ENCODE measurements at places on chromosomes 11 and 22. TPM values are rescaled to one million over a fixed set of nuclear protein-coding genes. Genes with fewer than 3 reads are reported as not detected.
A peak's percentile ranks its signal among the peaks of the same experiment; 100 is the strongest.

The OR5D16 gene
- total RNA-seq, result not detected

The GAB4 gene
- total RNA-seq, result not detected

The PHF21B gene
- total RNA-seq, result not detected

The SCGB2A2 gene
- not detected for total RNA-seq

The MS4A15 gene
- total RNA-seq, result not detected

The HSPB2 gene
- total RNA-seq, result not detected

The OVOL1 gene
- total RNA-seq, result not detected

The OR52E8 gene
- not detected for total RNA-seq

The ANO5 gene
- total RNA-seq, result not detected

The NPTXR gene
- total RNA-seq, result 1.5 TPM

The UCP3 gene
- 0.83 TPM for total RNA-seq

The LMF2 gene
- total RNA-seq, result 42.0 TPM

The SCGB1A1 gene
- not detected for total RNA-seq

The ZNHIT2 gene
- 5.6 TPM for total RNA-seq

The TRIM21 gene
- total RNA-seq, result 26.0 TPM

The LRRC74B gene
- total RNA-seq, result not detected

DNA sequence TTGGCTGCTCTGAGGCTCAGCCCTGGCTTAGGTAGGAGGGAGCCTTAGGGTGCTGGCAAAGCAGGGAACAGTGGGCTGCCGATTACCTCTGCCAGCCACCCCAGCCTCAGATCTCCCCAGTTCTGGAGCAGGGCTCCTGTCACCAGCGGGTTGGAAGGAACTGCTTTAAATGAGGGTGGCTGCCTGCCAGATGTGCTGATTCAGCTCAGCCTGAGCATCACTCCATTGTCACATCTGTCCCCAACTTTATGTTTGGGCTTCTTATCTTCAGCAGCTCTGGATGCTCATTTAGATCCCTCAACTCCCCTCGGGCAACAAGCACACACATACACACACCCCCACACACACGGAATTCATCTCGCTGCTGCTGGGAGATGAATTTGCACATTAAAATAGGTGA lies 16.9 kb upstream of the ANKK1 start:
- DNase-seq, result no peak

- DNase-seq, result no peak
These were observed 7.8 kb upstream of the STIP1 start for GRCh38 chr11:64178203-64178602.

DNA sequence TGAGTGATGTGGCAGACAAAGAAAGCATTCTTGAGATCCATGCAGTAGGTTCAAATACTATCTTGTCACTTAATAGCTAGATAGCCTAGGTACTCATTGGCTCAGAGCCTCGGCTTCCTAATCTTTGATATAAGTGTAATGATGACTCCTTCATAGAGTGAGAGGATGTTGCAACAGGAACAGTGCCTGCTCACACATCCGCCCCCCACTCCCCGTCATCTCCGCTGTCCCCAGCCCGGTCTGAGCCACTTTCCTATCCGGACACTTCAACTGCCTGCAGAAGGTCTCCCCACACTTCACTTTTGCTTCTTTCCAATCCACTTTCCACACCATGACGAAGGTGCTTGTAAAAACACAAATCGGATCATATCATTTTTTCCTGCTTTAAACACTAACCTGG lies 128.8 kb downstream of the NTM start:
- no peak for DNase-seq

DNA sequence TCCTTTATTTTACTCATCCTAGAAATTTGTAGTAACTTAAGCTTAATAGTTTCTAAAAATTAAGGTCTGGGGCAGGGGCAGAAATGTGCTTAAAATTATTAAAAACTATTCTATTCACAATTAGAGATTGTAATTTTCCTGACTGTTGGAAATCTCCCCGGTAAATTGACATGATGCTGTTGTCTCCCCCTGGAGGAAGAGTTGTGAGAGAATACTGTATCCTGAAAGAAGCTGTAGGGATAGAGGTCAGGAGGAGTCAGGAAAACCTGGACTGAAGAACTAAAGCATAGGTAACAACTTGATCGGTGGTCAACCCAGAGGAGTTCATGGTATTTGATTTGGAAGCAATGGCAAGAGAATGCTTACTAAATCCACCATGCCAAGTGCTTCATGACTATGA lies 16.2 kb upstream of the ESAM start:
- no peak for DNase-seq

GRCh38 chr11:56659755-56660154 lies 3.7 kb upstream of the OR5AR1 start:
- no peak for DNase-seq

DNA sequence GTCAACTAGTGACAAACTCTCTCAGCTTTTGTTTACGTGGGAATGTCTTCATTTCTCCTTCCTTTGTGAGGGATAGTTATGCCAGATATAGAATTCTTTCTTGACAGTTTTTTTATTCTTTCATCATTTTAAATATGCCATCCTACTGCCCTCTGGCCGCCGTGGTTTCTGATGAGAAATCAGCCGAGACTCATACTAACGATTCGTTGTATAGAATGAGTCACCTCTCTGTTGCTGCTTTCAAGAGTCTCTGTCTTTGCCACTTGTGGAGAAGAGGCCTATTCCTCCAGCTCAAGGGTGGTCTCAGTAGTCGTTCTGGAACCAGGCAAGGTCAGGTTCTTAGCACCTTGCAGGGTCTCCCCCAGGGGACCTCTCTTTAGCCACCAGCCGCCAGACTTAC lies 8.0 kb downstream of the MYO7A start:
- DNase-seq, result no peak

DNA sequence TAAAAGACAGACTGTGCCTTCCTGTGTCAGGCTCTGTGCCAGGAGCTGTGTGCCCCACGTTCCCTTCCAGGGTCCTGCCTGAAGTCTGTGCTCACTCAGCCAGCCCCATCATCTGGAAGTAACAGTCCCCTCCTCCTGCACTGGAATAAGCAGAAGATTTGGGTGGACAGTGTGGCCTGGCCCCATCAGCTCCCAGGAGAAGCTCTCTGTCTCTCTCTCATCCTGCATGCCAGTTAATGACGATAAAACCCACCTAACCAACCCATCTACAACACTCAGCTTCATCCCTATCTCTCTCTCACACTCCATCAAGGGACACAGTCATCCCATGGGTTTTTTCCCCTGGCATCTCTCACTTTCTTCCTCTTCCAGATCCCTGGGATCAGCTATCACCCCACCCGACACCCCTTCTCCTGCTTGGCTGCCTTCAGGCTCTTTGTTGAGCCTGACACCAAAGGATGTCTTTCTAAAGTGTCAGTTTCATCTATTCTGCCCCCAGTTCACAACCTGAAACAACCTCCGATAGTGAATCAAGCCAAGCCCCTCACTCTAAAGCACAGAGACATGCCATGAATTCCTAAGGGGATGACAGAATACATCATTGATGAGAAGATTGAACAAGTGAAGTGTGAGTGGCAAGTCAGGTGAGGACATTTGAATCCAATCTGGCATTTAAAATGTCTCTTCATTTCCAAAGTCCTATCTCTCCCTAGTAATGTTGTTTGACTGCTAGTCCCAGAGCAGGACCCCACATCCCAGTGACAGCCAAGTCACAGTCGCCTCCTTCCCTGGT lies 91.4 kb upstream of the TOP3B start:
- no peak for DNase-seq

- DNase-seq, result no peak
These were observed 20.9 kb downstream of the NCF4 start for GRCh38 chr22:36881504-36882245.

DNA sequence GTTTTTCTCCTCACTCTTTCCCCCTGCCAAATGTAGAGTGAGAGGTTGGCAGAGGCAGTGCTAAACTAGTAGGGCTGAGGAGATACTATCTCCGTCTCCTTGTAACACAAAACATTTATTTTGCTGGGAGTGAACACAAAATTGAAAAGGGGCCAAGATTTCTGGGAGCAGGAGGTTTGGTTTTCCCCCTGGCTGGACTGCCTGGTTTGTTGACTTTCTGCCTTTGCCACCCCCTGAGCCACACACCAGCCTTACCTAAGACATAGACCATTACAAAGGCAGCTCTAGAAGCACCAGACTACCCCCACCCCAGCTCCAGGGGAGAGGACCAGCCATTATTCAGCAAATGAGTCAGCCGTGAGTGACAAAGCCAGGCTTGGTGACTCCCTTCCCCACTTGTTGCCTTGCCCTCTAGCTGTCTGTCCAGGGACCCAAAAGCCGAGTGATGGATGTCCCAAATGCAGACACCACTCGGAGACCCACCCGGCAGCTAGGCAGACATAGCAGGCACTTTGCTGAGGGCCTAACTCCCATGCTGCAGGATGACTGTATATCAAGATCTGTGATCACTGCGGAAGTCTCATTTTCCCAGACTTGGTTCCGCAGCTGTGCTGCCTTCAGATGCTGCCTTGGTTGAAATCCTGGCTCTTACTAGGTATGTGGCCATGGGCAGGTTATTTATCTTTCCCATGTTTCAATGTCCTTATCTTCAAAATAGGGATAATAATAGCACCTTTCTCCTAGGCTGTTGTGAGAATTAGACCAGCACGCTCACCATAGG lies 17.7 kb upstream of the CDON start:
- no peak for DNase-seq

GRCh38 chr11:61603667-61604066 lies 22.8 kb upstream of the SYT7 start:
- DNase-seq, result no peak

DNA sequence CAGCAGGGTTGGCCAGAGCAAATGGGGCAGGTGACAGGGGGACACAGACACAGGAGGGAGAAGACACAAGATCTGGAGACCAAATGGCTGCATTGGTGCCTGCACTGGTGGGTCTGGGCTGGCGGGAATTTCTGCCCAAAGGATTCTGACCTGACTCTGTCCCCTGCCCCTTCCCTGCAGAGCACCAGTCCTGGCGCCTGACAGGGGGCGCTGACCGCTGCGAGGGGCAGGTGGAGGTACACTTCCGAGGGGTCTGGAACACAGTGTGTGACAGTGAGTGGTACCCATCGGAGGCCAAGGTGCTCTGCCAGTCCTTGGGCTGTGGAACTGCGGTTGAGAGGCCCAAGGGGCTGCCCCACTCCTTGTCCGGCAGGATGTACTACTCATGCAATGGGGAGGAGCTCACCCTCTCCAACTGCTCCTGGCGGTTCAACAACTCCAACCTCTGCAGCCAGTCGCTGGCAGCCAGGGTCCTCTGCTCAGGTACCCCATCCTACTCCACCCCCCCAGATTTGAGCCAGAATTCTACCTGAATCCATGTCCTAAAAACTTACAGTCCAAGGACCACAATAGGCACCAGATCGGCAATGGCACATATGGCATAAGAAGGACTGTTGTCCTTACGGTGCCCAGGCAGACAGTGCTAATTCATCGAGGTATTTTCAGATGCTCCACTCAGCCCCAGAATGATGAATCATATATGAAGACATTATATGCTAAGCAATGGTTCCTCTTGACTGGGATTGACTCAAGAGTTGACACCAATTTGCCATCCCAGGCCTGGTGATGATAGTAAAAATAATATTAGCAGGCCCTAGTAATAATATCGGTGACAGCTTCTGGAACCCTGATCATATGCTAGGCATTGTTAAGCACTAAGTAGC lies 38.2 kb downstream of the CD6 start:
- no peak for DNase-seq

DNA sequence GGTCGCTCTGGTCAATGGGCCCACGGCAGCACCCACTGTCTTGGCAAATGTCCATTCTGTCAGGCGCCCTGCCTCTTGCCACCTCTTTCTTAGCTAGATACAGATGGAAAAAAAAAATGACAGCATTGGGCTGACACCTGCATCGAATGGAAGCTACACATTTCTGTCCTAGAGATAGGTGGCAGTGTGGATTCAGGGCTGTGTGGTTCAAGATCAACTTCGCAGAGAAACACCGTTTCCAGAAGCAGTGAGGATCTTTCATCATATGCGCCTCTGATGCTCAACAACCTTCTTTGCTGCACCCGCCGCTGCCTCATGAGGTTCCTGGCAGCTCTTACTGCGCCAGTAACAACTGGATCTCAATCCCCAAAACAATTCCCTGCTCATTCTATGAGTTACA lies 236.3 kb downstream of the KIRREL3 start:
- DNase-seq, result no peak

- DNase-seq, result no peak
These were observed 243.4 kb downstream of the MIAT start for GRCh38 chr22:26900787-26901186.

GRCh38 chr11:85310479-85310878 lies 316.7 kb downstream of the DLG2 start:
- no peak for DNase-seq

- peak; percentile 79 for DNase-seq
These were observed 26.5 kb upstream of the UBASH3B start for GRCh38 chr11:122628810-122629555.

GRCh38 chr22:33896154-33896553 lies 24.1 kb downstream of the LARGE1 start:
- no peak for DNase-seq

DNA sequence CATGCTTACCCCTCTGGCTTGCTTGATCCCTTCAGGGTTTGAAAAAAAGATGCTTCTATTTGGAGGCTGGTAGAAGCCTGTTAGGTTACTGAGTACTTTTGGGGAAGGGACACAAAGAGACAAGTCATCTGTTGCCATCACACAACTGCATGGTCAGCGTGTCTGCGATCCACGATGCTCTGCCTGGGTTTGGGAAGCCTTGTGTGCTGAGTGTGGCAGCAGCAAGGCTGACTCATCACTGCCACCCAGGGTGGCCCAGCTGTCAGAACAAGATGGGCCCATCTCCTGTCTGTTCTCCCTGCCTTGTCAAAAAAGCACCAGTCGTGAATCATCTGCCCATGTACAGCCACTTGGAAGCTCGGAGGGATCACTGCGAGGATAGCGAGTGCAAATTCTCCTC lies 26.2 kb downstream of the UBASH3B start:
- peak; percentile 18 for DNase-seq

- no peak for DNase-seq
These were observed 26.5 kb downstream of the CTTN start for GRCh38 chr11:70424765-70425344.

GRCh38 chr11:125939081-125939521 lies 6.7 kb upstream of the VSIG10L2 start:
- no peak for DNase-seq

GRCh38 chr11:118956094-118956846 lies at the start of gene UPK2:
UPK2 (plus strand) TSS chr11:118956298; CDS start chr11:118956351, 53 bp downstream.
- peak; percentile 95 for DNase-seq

- no peak for DNase-seq
These were observed 492.1 kb upstream of the CADM1 start for GRCh38 chr11:115996125-115996807.
